ENCODE measurements at places on chromosomes 2 and 18.

GRCh38 chr18:64806232-64806631, 657.3 kb upstream of the LINC00305 start:
- DNase-seq: no peak

- DNase-seq: no peak
These were observed 46.3 kb downstream of the LTBP1 start for GRCh38 chr2:32993005-32993539.

DNA sequence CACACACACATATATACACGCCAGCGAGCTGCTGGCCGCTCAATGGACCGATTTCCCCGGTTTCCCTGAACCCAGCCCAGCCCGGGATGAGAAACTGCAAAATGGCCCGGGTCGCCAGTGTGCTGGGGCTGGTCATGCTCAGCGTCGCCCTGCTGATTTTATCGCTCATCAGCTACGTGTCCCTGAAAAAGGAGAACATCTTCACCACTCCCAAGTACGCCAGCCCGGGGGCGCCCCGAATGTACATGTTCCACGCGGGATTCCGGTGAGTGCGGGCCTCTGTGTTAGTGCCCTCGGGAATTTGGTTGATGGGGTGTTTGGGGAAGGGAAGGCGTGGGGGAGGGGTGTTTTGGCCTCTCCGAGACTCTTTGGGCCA, 392 bp downstream of the ST8SIA3 start:
- DNase-seq: peak; percentile 65

GRCh38 chr18:21745231-21745630, 4.6 kb downstream of the MIB1 start:
- DNase-seq: no peak

- DNase-seq: no peak
These were observed 21.3 kb upstream of the SIX2 start for GRCh38 chr2:45030553-45030952.

DNA sequence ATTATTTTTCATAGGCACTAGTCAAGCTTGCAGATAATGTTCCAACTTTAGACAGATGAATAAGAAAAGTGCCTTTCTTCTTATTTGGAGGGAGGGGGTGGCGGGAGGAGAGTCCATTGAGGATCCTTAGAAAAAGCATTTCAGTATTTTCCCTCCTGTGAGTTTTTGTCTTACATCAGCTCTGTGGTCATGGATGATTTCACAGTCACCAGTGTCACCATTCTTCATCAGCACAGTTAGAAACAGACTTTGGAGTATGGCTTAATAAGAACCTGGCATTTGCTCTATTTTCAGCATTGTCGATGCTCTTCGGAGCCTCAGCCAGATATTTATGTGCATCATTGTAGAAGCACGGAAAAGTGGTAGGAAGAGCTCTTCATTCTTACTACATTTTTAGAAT, 70.1 kb downstream of the SLC39A10 start:
- no peak for DNase-seq

DNA sequence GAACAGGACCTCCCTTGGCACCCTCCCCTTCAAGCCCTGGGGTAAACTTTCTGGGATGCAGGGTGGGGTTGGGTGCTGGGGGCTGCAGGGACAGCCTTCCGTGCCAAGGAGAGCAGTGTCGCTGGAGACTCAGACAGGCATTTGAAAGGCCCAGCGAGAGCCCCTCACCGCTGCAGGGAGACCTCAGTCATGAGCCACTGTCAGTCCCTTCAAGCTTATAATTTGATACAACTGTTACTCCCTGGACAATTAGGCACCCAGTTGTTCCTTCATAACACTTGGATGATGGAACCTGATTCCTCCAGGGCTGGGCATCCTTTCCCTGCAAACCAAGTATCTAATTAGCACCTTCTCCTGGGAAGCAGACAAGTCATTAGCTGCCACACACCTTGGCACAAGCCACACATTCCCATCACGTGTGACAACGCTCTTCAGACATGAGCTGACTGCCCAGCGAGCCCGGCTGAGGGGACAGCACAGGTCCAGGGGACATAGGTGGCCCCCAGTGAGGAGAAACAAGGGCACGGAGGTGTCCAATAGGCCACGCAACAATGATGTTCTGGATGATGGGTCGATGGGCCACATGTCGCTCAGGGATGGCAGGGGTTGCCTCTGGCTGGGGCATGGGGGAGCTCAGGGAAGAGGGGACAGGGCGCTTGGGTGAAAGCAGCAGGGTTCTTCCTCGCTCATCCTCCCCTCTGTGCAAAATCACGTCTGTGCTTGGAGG, 59.6 kb downstream of the KCNF1 start:
- DNase-seq: no peak

GRCh38 chr2:112474844-112475486, 7.0 kb upstream of the TTL start:
- DNase-seq: no peak

GRCh38 chr2:45435316-45435715, 175.8 kb downstream of the SRBD1 start:
- peak; percentile 9 for DNase-seq

DNA sequence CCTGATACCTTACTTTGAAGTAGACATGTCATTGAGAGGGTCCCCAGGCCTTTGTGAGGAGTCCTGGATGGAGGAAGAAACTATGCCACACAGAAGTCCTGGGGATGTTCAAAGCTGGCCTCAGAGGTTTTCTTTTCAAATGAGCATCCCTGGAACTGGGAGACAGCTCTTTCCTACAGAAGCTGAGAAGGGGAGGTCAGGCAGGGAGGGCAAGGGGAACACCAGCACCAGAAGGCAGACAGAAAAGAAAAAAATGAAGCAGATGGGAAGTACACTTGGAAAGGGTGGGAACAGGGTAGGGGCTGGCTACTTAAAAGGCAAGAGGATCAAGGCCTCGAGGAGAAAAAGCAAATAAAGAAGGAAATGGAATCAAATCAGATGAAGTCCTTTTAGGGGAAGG, 120.0 kb downstream of the FMNL2 start:
- no peak for DNase-seq

GRCh38 chr2:159088906-159089305, 120.5 kb downstream of the TANC1 start:
- no peak for DNase-seq

DNA sequence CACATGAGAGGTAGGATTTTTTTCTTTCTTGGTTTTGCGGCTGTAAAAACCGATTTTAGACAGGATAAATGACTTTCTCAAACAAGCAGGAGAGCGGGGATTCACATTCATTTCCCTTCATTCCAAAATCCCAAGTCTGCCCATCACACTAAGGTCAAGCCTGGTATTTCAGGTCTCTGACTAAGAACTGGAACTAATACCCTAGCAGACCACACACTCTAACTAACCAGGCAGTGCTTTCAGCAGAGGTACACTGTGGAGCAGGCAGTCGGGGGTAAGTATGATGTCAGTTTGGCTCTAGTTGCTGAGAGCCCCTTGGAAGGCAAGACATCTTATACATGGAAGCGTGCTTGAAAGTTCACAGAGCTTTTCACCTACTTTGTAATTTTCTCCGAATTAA, 128.1 kb upstream of the LHCGR start:
- DNase-seq: no peak

GRCh38 chr2:50777954-50778353, 254.0 kb downstream of the NRXN1 start:
- peak; percentile 14 for DNase-seq

- DNase-seq: peak; percentile 43
These were observed 214.1 kb upstream of the STON1 start for GRCh38 chr2:48315896-48316194.

GRCh38 chr18:54150226-54150625, 74.2 kb downstream of the MBD2 start:
- peak; percentile 55 for DNase-seq

GRCh38 chr2:202989749-202990148, 24.9 kb upstream of the NBEAL1 start:
- no peak for DNase-seq

DNA sequence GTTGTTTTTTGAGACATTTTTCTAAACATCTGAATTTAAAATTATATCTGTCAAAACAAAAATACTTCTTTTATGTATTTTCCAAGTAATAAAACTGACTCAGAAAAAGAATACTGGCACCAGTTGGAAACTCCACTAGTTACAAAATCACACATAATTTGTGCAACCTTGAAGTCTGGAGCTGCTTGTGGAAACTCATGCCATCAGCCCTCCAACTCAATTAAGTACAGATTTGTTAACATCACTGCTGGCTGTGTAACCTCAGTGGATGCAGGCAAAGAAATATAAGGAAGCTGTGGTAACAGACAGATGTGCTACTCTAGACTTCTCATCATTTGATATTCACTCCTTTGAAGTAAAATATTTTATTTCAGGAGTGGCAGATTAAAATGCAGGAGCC, 30.0 kb upstream of the RAPH1 start:
- DNase-seq: no peak

GRCh38 chr2:105872142-105872728, 127.5 kb downstream of the NCK2 start:
- no peak for DNase-seq

DNA sequence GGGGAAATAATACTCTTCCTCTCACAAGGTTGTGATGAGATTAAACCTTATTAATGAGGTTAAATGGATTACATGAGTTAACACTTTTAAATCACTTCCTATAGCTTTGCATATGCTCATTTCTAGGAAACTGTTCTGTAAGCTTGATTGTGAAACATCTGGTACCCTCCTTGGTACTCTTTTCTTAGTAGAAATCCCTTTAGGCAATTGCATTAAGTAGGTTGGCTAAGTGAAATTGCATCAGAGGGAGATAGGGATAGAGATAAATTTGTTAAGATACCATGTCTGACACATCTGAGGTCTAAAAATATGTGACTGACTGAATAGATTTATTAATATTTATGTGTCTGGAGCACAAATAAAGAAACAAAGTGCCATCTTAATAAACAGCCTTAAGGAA, 275.9 kb upstream of the MAP2 start:
- DNase-seq: no peak

All from NCI-H510A treated with DMSO at 0.1 percent for 48 hours (cell line).